Stimulated activated naive CD8-positive, alpha-beta T cell treated with anti-CD3 and anti-CD28 coated beads, Interleukin-15, Interleukin-2, amounts not matched to agents 100 U/mL and 50 U/mL, for 24 hours (primary cell): ENCODE measurements at places on chromosomes 2 and 18.

DNA sequence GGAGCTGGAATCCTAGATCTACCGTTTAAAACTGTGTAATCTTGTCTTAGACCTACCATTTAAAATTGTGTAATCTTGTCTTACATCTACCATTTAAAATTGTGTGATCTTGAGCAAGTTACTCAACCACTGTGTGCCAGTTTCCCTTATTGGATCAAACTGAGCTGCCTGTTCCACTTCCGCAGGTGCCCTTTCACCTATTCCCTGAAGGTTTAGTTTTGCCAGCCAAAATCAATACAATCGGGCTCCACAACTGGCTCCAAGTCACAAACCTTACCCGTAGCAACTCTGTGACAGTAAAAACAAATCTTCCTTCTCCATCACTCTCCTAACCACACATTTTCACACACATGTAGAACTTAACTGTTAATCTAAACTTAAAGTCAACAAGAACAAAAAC is 20.1 kb downstream of the DOCK10 start:
- DNase-seq, result no peak

DNA sequence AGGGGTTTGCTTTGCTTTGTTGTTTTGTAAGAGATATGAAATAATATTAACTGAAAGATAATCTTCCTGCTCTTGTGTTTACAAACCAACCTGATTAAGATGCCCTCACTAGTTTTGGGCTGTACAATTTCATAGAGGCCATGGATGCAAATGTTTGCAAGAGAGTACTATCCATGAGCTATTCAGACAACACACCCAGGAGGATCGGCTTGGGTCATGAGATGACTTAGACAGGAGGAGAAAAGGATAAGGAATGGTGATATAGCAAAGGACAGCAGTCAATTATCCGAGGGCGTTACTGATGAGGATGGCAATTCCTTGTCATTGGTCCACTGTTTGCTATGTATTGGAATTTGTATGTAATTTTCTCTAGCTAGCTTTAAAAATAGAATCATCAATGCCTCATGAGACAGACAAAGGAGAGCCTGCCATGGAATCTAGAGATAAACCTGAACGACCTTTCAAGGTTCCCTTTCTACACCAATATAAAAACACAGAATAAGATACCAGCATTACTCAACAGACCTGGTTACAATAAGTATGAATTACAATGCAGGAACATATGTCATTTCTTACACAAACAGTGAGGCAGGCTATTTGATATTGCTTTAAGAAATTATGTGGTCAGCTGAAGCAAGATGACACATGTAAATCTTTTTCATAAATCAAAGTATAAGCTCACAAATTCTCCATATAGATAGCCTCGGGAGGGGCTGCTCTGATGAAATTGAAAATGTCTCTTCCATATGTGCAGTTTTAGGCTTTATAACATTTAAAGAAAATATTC is 54.4 kb upstream of the SOS1 start:
- no peak for DNase-seq

- no peak for DNase-seq
Measured at GRCh38 chr2:28976584-28976983, 4.5 kb upstream of the TOGARAM2 start.

DNA sequence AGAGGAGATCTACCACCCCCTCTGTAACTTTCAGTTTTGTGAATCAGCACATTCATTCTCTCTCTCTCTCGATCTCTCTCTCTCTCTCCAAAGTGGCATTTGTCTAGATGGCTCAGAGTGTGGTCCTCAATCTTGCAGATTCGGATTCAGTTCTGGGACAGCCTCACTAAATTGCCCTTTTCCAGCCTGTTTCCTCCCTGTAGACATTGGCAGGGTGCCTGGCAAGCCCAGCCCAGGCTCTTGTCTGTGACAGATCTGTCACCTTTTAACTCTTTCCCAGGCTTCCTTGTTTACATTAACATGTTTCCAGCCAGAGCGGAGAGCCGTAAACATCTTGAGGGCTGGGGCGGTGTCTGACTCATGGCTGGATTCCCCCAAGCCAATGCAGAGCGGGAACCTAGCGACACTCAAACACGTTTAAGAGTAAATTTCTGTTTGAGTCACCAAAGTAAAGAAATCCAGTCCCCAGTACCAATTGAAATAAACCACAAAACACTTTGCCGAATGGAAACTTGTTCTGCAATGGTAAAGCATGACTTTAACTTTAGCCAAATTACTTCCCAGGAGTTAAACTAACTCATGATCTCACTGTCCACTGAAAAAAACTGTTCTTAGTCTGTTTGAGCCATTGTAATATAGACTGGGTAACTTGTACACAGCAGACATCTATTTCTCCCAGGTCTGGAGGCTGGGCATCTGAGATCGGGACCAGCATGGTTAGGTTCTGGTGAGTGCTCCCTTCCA is 6.6 kb upstream of the CYP27C1 start:
- peak; percentile 47 for DNase-seq

- no peak for DNase-seq
Measured at GRCh38 chr2:124983595-124983994, 958.5 kb downstream of the CNTNAP5 start.

DNA sequence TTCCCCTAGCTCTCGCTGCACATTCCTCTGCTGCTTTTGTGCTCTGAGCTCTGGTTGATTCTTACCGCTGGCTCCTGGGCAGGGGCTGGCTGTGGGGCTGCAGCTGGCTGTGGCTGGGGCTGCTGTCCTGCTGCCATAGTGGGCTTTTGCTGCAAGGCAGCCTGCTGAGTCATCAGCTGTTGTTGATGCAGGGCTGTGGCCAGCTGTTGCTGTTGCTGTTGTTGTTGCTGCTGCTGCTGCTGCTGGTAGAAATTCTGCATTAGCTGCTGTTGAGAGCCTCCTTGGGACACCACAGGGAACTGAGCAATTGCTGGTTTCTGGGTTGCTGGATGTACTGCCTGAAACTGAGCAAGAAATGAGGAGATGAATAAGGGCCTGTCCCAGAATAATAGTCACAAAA is 77.2 kb upstream of the NFU1 start:
- no peak for DNase-seq

DNA sequence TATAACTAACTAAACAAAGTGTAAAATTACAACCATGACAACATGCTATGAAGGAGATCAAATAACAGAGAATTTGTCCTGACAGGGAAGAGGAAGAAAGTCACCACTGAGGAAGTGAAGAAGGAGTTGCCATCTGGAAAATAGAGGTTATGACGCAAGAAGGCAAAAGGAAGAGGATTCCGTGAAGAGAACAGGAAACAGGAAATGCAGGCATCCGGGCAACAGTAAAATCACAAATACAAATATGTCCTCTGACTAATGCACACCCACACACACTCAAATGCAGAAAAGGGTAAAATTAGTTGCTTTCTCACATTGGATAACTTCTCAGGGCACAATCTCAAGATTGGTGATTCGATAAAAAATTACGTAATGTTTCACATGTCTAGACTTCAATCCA is 278.4 kb downstream of the TMX3 start:
- no peak for DNase-seq

DNA sequence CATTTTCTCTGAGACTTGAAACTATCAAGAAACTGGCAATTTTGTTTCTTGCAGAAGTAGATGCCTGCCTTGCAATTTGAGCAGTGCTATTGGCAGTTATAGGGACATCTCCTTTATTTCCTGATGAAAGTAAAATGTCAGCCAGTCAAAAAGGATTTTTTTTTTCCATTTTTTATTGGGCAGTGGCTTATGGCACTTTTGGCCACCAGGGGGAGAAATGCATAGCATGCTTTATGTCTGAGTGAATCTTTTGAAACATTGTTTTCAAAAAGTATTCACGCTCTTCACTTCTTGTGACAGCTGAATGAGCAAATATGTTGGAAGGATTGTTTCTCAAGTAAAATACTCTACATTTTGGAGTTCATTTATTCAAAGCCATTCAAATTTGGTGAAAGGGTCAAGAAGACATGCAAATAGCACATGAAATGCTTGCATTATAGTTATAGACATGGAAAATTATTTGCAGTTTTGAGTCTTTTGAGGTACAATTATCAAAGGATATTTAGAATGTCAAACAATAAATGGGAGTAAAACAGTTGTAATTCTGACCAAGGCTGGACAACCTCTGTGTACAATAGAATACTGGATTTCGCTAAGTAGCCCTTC is 491.0 kb downstream of the CDH2 start:
- DNase-seq, result peak; percentile 3

DNA sequence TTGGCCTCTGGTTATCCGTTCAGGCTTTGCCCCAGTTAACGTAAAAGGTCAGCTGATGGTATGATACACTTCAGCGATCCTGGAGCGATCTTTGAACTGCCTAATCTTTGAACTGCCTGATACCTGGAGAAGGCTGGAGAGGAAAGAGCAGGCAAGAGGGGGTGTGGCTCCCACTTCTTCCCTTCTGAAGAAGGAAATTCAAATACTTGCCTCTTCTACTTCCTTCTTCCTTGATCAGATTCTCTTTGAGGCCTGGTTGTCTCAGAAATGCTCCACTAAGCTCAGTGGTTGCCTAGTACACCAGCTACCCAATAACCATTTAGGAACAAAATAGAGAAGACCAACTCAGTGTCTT is 619 bp downstream of the GALM start:
- DNase-seq, result peak; percentile 30

GRCh38 chr2:274503-274902 is 9.8 kb downstream of the ACP1 start:
- no peak for DNase-seq

DNA sequence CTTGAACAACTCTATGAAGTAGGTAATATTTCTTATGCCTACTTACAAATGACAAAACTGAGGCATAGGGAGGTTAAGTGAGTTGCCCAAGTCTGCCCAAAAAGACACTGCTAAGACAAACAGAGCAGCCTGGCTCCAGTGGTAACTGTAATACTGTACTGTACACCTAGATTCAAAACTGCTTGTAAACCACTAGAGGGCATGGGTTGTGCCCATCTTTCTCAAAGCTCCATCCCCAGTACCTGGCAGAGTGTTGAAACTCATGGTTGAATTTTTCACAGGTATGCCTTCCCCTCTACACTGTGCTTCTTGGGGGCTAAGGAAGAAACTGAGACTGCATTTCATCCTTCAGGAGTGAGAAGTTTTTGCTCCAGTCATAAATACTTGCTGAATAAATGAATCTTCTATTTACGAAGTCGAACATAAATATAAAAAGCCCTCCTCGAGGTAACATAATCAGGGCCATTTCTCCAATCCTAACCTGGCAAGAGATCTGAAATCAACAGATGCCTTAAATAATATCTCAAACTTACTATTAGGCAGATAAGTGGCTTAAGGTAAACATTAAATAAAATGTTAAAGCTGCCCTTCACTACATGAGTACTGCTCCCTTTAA is 2.0 kb downstream of the PPP4R1 start:
- peak; percentile 12 for DNase-seq

DNA sequence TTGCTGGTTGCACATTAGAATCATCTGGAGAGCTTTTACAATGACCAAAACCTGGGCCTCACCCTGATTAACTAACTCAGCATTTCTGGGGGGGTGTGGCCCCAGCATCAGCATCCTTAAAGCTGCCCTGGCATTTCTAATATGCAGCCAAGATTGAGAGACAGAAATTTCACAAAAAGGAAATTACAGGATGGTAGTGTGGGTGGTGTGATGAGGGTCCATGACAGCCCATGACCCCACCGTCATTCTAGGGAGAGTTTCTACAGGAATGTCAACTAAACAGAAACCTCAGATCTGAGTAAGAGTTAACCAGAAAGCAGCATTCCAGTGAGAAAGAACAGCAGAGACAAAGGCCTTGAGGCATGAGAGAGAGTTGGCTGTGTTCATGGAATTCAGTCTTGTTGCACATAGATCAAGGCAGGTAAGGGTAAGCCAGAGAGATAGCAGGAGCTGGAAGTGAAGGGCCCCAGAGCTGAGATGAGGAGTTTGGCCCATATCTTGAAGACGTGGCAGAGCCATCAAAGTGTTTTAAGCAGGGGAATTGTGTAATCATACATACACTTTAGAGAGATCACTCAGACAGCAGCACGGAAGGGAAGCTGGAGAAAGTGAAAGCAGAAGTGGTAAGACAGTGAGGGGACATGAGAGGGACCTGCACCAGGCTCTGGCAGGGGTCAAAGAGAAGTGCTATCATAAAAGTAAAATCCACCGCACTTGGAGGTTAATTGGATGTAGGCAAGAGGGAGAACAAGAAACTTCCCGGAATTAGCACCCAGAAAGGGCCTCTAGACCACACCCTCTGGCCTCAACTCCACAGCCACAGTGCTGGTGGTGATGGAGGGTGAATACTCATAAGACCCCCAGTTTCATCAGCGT is 7.8 kb upstream of the TRABD2A start:
- peak; percentile 53 for DNase-seq

DNA sequence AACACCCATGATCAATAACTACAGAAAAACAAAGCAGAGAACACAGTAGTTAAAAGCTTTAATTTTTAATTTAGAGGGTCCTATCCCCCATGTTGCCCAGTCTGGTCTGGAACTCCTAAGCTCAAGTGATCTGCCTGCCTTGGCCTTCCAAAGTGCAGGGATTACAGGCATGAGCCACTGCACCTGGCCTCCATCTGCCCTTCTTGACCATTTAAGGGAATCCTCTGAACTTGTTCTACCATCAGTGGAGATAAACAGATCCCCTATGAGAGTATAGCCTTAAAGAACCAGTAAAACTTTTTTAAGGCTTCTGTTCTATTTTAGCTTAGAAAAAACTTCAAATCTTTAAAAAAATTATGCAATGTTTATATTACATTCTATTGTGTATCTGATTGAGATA is 13.5 kb upstream of the ATP5MC3 start:
- DNase-seq, result no peak

DNA sequence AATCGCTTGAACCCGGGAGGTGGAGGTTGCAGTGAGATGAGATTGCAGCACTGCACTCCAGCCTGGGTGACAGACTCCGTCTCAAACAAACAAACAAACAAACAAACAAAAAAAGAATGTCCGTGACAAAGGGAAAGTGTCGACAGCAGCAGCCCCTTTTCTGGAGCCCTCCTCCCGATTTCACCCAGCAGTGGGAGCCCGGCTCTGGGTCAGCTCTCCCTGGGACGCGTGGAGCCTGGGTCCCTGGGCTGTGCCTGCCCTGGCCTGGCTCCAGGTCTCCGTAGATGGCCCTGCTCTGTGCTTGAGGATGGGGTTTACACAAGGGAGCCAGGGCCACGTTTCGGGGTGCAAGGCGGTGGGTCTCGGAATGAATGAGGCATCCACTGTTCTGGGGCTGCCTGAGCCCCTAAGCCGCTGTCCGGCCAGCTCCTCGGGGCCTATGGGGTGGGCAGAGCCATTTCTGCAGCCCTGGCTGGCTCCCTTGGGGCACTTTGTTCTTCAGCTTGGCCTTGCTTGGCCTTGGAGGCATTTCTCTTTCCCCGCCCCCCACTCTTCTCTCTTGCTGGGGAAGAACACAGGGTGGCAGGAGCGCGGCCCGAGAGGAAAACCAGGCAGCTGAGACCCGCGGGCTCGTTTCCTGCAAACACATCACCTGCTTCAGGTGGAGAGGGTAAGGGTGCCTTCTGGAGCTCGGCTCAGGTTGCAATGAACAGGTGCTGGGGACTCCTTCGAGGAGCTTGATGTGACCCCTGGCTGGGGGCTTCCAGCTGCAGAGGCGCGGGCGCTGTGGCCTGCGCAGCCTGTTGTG is 29.1 kb downstream of the RTP5 start:
- DNase-seq, result no peak

- DNase-seq, result no peak
Measured at GRCh38 chr2:230657462-230657861, 55.2 kb upstream of the CAB39 start.
